ENCODE measurements at places on chromosomes 5 and 9.

DNA sequence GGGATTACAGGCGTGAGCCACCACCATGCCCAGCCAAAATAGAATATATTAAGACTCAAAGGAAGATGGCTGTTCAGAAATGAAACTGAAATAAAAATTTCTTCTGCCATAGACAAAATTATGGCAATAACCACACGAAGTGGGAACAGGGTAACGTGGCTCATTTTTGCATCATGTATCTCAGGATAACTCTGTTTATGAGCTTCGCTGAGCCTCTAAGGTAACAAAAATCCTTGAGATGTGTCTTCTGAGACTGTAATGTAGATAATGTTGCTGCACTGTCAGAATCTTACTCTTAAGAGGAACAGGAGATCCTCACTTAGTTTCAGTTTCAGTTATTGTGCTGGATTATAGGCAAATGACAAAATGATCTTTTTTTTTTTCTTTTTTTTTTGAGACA, 153.8 kb downstream of the GOLPH3 start:
- DNase-seq = no peak

- no peak for DNase-seq
Measured at GRCh38 chr9:134174526-134175290, 10.3 kb upstream of the RNU6ATAC start.

GRCh38 chr9:84597131-84597530, 72.4 kb upstream of the NTRK2 start:
- DNase-seq = no peak

GRCh38 chr5:124746916-124747790, 714 bp upstream of the ZNF608 start:
- no peak for DNase-seq

DNA sequence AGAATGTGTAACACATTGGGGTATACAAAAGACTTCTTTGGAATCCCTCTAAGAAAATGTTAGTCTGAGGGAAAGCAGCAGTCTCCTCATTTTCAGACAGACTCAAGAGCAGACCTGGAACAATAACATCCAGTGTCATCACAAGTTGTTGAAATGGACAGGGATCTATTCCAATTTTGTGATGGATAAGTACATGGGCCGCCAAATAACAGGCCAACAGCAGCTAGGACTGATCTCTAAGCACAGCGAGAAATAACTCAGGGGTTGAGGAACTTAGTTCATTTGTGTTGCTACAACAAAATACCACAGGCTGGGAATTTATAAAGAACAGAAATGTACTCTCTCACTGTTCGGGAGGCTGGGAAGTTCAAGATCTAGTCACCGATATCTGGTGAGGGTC, 7.6 kb upstream of the ITGA2 start:
- DNase-seq = no peak

GRCh38 chr5:58505971-58506640, 14.9 kb downstream of the GAPT start:
- DNase-seq = no peak

All from T-helper 9 cell (primary cell).